ENCODE measurements at places on chromosomes 4 and X.

DNA sequence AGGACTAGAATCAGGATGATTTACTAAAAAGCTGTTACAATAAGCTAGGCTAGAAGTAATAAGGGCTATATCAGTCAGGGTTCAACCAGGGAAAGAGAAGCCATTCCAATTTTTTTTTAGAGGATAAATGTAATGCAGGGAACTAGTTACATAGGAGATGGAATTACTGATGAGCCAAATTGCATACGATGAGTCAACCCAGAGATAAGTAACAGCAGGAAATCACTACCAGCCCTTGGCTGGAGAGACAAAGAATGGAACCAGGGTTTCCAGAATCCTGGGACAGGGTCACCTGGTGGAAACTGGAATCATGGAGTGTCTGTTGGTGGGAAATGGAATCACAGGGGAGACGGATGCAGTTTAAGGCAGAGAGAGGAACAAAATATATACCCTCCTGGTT, 13.1 kb upstream of the MAGEA4 start:
- DNase-seq = no peak

GRCh38 chrX:9315086-9315485, 149.8 kb upstream of the TBL1X start:
- DNase-seq = no peak

GRCh38 chr4:87651941-87652340, 1.9 kb downstream of the DMP1 start:
- no peak for DNase-seq

DNA sequence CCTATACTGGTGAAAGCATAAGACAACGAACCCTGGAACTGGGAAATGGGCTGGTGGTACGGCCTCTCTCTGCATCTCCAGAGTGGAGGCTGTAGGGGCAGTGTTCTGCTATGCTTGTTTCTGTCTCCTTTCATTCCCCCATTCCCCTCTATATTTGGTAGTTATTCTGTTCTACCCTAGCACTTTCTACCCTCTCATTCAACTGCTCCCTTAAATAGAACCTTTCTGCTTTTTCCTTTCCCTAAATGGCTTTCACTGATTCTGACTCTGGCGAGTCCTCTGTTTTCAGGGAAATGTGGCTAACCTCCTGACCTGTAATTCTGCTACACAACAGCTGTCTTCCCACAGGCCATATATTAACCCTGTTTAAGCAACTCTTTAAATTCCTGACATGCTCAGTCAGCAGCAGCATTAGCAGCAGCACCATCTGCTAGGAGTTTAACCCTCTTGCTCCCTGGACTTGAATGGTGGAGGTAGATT, 94.2 kb downstream of the CXCL13 start:
- DNase-seq = no peak

DNA sequence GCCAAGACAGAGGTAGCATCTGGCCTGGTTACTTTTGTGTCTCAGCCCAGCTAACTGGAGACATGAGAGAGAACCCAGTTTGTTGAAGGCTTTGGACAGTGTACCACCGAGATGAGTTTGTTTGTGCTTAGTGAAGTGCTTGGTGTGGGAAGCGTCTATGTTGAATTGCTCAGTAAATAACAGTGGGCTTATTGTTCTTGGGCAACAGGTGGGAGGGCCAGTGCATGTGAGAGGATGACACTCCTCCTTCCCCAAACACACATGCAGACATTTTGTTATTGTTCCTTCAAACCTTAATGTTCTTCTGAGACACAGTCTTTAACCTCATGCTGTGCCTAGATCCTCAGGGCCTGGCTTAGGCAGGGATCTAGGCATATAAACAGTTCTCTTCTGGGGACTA, 39.7 kb downstream of the MSN start:
- DNase-seq = no peak

GRCh38 chrX:100721328-100721727, 10.6 kb downstream of the SYTL4 start:
- DNase-seq = no peak

DNA sequence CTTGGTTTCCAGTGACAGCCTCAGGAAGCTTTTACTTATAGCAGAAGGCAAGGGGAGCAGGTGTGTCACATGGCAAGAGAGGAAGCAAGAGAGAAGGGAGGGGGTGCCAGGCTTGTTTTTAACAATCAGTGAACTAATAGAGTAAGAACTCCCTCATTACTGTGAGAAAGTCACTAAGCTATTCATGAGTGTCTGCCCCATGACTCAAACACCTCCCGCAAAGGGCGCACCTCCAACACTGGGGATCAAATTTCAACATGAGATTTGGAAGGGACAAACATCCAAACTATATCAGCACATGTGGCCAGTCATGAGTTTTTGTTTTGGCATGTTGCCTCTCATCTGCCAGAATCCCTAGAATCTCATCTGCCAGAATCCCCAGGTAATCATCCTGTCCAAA, 183.5 kb upstream of the C1QTNF7 start:
- no peak for DNase-seq

- no peak for DNase-seq
Measured at GRCh38 chr4:169045862-169046584, 36.0 kb upstream of the CBR4 start.

- no peak for DNase-seq
Measured at GRCh38 chrX:115563633-115564162, 2.7 kb downstream of the PLS3 start.

DNA sequence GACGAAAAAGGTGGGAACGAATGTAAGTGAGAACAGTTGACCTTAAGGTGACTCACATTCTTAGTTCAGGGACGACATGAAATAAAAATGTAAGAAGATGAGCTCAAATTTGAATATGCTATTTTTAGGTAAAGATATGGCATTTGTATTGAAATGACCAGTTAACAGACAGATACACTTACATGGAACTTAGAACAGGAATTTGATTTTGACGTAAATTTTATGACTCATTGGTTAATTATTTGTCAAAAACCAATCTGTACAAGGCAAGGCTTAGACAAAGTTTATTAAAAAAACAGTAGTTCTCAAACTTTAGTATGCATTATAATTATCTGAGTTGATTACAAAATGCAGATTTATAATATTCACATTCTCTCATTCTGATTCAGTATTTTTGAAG, 469.4 kb downstream of the CFAP47 start:
- DNase-seq = no peak

- no peak for DNase-seq
Measured at GRCh38 chr4:93983140-93983539, 154.6 kb downstream of the ATOH1 start.

GRCh38 chr4:64000241-64000640, 409.0 kb downstream of the TECRL start:
- DNase-seq = no peak

DNA sequence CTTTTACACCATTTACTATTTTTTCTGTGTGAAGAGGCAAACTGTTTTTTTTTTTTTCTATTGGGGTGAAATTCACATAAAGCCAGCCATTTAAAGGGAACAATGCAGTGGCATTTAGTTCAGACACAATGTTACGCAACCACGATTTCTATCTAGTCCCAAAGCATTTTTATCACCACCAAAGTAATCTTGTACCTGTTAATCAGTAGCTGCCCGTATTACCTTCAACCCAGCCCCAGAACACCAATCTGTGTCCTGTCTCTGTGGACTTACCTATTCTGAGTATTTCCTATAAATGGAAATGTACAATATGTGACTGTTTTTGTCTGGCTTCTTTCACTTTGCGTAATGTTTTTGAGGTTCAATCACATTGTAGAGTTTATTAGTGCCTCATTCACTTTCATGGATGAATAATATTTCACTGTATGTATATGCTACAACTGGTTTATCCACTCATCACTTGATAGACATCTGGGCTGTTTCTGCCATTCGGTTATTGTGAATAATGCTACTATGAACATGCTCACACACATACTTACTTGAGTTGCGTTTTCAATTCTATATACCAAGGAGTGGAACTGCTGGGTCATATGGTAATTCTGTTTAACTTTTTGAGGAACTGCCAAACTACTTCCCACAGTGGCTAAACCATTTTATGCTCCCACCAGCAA, 116.2 kb downstream of the CDS1 start:
- no peak for DNase-seq

DNA sequence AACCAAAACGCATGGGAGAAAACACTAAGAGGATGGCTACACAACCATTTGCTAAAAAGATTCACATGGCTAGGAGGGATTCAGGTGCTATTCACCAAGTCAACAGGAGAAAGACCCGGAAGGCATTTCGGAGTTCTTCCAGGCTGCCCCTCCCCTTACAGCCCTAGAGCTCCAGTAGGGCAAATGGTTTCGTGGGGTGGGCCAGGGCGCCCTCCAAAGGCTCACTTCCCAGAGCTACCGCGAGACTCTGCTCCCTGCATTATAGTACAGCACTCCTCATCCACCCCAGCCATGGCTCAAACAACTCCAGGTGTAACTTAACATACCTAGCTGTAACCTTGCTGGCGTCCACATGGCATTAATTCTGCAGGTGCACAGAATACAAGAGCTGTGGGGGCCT, 179.7 kb downstream of the SLC39A8 start:
- no peak for DNase-seq

GRCh38 chr4:8105306-8106100, 53.1 kb downstream of the ABLIM2 start:
- no peak for DNase-seq

DNA sequence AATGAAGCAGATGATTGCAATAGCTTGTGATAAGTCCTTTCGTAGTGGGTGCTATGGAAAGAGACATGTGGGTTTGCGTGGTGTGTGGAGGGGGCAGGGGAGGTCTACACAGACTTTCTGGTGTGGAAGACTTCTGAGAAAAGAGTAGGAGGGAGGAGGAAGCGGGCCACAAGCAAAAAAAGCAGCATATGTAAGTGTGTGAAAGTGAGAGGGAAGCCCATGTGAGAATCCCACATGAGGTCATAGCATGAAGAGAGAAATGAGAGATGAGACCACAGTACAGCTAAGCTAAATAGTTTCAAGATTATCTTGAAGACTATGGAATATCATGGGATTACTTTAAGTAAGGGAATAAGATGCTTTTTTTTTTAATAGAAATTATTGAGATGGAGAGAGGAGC, 2039.9 kb upstream of the TENM3 start:
- DNase-seq = no peak

DNA sequence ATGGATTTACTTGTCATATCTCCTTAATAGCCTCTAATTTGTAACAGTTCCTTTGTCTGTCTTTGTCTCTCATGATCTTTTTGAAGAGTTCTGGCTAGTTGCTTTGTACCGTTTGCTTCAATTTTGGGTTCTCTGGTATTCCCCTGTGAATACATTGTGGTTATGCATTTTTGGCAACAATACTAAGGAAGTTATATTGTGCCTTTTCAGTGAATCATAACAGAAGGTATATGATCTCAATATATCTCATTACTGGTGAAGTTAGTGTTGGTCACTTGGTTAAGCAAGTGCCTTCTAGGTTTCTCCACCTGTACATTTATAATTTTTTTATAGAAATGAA, 48.6 kb downstream of the DCLK2 start:
- no peak for DNase-seq

- no peak for DNase-seq
Measured at GRCh38 chr4:126633306-126633705, 999.5 kb upstream of the INTU start.

DNA sequence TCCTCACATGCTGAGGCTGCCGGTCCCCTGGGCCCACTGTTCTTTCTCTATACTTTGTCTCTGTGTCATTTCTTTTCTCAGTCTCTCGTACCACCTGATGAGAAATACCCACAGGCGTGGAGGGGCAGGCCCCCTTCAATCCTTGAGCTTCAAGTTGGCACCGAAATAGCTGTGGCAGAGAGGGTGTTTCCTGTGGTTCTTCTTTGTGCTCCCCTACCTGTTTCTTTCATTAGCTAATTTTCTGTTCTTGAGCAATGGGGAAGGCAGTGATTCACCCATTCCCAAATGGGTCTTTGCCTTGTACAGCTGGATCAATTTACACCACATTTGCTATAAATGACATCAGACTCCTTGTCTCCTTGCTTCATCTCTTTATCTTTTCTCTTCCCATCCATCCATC, 2.1 kb upstream of the CYSLTR1 start:
- DNase-seq = no peak

DNA sequence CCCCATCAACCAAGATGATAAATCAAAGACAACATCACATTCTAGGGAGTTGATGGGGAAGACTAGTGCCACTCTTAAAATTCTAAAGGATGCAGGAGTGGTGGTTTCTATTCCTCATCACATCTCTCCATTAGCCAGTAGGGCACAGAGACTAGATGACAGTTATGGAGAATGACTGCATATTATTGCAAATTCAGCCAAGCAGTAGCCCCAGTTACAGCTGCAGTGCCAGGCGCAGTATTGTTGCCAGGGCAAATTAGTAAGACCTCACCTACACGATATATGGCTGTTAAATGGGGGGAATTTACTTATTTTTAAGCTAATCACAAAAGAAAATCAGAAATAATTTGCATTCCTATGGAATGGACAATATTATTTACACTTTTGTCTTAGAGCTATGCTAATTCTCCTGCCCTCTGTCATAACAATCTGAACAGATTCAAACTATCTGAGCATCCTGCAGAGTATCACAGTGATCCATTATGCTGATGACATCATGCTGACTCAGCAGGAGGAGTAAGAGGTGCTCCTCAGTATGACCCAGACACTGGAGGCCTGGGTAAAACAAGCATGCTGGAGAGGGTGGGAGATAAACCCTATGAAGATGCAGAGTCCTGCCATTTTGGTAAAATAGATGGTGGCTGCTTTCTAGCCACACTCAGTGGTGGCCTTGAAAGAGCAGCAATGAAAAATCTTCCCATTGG, 24.7 kb downstream of the ETNPPL start:
- no peak for DNase-seq

DNA sequence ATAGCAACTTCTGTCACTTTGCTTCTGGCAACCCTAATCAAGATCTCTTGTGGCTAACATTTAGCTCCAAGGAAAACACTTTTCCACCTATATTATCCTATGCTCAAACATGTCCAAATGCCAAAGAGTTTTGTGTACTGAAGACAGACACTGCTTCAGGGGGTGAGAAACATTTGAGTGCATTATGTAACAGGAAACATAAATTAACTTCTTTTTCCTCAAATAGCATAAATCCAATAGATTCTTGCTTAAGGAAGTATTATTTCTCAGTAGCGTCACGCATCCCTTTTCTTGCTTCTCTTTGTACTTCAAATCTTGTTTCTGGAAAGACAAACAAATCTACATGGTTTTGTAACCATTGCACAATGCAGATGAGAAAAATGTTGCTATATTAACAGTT, 839.1 kb downstream of the GLUD2 start:
- no peak for DNase-seq

Measured in activated T-cell treated with anti-CD3 and anti-CD28 coated beads for 24 hours (primary cell).